ENCODE measurements at places on chromosomes 6 and 20.

DNA sequence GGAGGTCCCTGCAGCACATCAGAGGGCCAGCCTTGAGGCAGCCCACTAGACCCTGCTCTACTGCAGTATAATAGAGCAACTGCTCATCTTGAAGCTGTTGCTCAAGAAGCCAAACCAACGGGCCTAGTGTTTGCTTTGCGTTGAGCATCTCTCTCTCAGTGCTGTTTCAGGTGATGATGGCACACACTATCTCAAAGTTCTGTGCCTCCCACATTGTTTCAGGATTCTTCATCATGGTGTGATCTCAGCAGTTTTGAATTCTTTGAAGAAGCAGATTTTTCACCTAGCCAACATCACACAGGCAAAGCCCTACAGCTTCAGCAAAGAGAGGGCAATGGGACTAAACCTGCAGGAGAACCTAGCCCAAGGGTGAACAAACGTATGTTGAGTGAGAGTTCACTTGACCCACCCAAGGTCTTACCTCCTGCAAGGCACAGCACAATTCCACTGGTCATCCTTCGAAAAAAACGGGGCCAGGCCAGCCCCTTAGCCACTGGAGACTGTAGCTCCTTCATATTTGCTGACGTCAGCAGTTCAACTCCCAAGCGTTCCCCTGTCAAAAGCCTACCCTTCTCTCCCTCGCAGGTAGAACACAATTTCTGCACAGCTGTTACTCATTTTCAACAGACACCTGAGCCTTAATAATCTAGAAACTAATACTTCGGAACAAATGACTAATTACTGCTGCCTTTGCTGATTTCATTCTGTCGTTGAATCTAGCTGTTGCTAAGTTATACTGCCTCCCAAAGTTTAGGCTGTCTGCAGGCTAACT is 15.8 kb downstream of the MYB start:
- no peak for DNase-seq

- DNase-seq: no peak
Observed at GRCh38 chr6:140001821-140002341, 627.4 kb upstream of the CITED2 start.

DNA sequence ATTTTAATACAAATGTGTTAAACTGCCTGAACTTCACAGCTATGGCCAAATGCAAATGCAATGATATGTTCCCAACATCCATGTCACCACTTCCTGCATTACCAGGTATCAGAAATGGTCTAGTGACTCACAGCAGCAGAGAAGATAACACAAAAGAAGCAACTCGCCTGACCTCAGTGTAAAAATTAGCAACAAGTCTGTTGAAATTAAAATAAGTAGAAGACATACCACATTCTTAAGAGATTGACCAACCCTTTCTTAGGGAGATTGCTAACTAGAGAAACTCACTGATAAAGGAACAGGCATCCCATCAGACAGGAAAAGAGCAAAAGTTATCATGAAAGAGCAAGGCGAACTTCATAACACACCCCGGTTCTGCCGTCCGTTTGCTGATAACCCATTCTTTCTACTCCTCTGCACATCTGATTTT is 45.1 kb downstream of the RNASET2 start:
- DNase-seq: no peak

- DNase-seq: no peak
Observed at GRCh38 chr6:159279790-159280277, 110.6 kb downstream of the FNDC1 start.

DNA sequence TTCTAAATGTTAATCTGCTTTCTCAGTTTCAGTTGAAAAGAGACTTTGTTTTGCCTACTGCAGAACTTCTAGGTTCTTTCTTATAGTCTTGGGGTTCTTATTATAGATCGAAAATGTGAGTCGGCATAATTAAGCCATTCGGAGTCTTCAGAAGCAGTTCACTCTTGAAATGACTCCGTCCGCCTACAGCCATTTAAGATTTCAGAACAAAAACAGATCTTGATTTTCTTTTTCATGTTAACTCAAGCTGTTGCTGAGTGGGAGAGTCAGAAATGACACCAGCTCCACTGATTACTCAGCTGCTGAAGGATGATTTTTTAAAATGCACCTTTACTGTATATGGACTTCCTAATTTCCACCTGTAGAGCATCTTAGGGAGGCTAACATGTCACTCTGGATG is 15.9 kb downstream of the PRDM1 start:
- no peak for DNase-seq

DNA sequence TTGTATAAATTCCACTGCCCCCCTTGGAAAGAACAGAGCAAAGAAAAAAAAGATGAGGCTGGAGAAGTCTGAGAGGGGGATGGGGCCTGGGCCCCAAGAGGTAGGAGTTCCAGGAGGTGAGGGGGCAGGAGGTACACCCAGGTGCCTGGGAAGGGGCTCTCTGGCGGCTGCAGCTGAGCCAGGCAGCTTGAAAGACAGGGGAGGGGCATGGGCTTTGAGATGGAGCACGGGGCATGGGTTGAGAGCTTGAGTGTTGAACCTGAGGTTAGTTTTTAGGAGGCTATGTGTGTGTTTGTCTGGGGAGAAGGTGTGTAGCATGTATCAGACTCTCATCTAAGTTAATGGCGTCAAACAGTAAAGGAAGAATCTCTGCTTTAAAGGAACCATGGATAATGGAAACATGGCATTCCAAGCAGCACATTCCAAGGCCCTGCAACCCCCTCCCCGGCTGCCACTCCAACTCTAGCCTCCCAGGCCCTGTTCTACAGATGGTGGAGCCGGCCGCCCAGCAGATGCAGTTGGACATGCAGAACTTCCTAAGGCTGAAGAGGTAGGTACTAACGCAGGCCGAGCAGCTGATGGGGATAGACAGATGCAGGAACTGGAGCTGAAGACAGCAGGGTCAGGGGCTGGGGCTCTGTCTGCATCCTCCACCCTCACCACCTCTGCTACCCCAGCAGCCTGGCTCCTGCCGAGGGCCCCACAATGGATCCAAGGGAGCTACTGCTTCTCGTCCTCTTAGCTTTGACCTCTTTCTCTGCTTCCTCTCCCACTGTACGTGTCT is 42.1 kb downstream of the MDFI start:
- DNase-seq: no peak

GRCh38 chr6:76697585-76697984 is 625.1 kb upstream of the IMPG1 start:
- no peak for DNase-seq

DNA sequence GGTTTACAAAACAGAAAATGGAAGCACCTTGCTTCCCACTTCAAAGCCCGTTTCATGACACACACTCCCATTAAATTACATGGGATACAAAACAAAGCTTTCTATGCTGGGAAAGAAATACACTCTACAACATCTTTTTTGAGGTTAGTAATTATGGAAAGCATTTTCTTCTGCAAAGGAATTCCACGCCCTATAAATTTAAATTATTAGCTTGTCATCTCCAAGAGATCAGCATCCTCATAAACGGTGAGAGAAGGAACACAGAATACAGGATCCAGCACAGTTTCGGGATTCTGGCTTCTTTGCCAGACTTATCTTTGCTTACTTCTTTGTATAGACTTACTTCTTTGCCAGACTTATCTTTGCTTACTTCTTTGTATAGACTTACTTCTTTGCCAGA is 1.3 kb upstream of the SMPDL3A start:
- DNase-seq: no peak

- no peak for DNase-seq
Observed at GRCh38 chr20:59223182-59223601, 59.6 kb downstream of the ZNF831 start.
